ENCODE measurements at places on chromosomes 6 and 20. TPM values are rescaled to one million over a fixed set of nuclear protein-coding genes. Genes with fewer than 3 reads are reported as not detected.
A peak's percentile ranks its signal among the peaks of the same experiment; 100 is the strongest.

DNA sequence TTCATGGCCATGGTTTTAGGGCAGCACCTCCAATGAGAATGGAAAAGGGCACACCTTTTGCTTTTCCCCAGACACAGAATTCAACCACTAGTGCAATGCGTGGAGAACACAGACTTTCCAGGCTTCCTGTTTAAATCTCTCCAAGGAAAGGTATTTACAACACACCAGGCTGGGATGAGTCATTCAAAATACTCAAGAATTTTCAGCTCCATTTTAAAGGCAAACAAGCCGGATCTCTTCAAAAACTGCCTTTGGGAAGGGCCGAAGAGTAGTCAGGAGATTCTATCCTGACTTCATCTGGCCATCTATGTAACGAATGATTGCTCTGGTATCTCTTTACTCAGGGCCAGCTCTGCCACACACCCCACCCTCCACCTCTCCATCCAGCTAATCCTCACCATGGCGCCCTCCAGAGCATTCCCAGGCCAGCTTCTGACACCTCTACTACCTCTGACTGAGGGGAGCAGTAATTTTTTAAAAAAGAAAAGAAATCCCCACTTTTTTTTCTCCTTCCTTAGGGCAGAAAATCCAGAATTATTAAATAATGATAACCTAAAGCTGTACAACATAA lies 254.6 kb downstream of the LY86 start:
- peak; percentile 58 for DNase-seq

Gene CALHM6
- total RNA-seq, result 0.83 TPM

Gene SLC25A27
- total RNA-seq, result 0.28 TPM

- no peak for DNase-seq
Observed at GRCh38 chr6:22150368-22151035, 146.3 kb downstream of the PRL start.

- DNase-seq, result peak; percentile 82
Observed at GRCh38 chr6:16803294-16804200, 42.3 kb upstream of the ATXN1 start.

Gene OSER1
- total RNA-seq, result 66.9 TPM

GRCh38 chr6:68502946-68503345 lies 132.1 kb upstream of the ADGRB3 start:
- no peak for DNase-seq

DNA sequence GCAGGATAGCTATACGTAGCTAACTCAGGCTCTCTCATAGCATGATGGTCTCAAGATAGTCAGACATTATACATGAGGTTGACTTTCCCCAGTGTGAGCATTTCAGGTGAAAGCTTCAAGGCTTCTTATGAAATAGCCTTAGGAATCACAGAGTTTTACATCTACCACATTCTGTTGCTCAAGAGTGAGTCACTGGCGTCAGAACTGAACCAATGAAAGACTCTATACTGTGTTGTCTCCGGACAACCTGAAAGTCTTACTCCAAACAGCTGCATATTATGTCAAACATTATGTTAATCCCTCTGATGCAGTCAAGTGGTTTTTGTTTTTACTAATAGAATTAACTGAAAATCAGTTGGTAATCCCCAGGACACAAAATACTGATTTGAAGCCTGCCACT lies 79.8 kb upstream of the TRDN start:
- no peak for DNase-seq

Gene KHDC1L
- not detected for total RNA-seq
